ENCODE measurements at places on chromosomes 11 and 22.

- peak; percentile 43 for DNase-seq
Observed at GRCh38 chr11:117818041-117818873, 6.3 kb downstream of the FXYD2 start.

- no peak for DNase-seq
Observed at GRCh38 chr11:121932646-121933185, 183.3 kb downstream of the BLID start.

DNA sequence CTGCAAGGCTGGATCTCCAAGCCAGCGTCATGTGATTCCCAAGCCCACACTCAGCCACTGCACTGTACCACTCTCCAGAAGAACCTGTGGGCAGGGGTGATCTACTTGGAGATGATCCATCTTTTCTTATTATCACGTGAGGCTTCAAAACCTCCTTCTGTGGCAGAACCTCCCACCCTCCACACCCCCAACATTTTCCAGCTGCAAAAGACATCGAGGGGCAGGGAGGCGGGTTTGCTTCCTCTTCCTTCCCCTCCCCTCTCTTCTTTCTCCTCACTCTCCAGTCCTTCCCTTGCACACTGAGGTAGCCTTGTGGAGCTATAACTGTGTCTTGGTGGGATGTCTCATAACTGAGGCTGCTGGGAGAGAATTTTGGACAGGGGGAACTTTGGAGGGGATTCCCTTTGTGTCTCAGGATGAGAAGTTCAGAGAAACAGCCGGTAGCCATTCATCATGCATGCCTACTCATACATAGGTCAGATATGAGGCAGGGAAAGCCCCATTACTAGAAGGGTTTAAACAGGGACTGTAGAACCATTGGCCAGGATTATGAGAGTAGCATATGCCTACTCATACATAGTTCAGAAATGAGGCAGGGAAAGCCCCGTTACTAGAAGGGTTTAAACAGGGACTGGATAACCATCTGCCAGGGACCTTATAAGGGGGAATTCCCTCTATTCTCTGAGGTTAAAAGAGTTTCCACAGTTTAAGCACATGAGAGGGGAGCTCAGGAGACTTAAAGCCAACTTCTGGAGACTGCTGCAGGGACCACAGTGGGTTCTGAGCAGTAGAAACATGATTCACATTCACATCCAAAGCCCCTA is 420.7 kb upstream of the CADM1 start:
- DNase-seq: peak; percentile 88

- DNase-seq: no peak
Observed at GRCh38 chr11:96714689-96715088, 324.9 kb downstream of the JRKL start.

- no peak for DNase-seq
Observed at GRCh38 chr22:40042312-40042711, 47.6 kb downstream of the FAM83F start.

- DNase-seq: no peak
Observed at GRCh38 chr22:49937758-49938564, 19.5 kb downstream of the CRELD2 start.

- no peak for DNase-seq
Observed at GRCh38 chr11:45078236-45079074, 68.0 kb upstream of the PRDM11 start.

DNA sequence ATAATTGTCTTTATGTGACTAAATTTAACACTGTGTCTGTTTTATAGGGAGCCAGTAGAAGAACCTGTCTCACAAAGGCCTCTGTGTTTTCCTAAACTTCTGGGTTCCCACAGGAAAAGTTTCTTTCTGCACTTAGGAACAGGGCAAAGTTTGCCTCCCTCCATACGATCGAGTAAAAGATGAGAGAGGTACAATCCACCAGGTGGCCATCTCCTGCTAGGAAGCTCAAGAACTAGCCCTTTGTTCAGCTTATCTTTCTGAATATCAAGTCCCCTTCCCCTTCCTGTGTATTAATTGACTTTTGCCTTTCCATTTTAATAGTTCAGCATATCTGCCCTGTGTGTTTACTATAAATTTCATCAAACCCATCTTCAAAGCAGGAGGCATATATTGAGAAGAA is 18.0 kb downstream of the CSNK2A3 start:
- DNase-seq: no peak

DNA sequence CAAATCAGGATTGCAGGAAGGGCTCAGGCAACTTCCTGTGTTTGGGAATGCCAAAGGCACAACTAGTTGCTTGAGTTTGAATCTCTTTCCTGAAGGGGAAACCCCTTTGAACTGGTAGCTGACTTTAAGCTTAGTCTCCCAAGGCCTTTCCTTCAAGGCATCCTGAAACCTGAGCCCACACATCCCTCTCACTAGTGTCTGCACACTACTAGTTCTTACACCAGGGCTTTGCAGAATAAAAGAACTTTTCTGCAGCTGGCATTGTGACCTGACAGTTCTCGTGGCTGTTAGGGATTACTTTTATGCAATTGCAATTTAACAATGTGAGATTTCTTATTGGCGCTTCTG is 95.4 kb downstream of the EXT2 start:
- DNase-seq: no peak

- peak; percentile 14 for DNase-seq
Observed at GRCh38 chr22:45852826-45853225, 124.1 kb downstream of the WNT7B start.

- DNase-seq: no peak
Observed at GRCh38 chr22:23745791-23746190, 5.1 kb downstream of the ZNF70 start.

DNA sequence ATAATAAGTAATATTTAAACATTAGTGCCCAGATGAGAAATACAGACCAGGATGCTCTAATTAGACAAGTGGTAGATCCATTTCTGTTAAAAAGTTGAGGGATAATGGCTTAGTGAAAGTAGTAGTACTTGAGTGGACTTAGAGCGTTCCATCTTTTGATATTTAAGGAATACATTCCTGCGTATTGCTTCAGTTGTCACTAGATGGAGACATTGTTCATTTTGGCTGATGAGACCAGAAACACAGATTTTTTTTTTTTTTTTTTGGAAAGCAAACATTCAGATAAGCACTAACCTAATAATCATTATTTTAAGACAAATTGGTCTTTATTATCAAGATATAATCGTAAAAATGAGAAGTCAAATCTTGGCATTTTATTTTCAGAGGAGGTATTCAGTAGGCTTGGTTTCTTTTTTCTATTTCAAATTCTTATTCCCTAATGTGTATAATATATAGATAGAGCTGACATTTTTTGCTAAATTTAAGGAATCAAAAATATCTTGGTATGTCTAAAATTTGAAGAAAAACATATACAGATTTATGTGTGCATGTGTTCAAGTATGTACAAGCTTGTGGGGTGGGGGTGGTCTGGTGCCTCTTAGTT is 92.9 kb downstream of the DYNC2H1 start:
- DNase-seq: peak; percentile 66

DNA sequence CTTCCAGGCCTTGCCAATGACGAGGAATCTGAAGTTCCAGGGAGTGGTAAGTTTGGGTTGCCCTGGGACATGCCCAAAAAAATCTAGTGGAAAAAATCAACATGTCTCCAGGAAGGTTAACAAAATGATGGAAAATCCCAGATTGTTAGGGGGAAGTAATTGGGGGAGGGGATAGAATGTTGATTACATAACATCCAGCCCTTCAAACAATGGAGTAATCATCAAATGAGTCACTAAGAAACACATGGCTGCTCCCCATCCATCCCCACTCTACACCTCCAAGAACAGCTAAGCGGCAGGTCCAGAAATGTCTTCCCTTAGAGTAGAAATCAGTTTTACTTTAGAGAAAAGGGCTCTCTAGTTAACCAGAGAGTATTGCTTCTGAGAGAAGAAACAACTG is 94.9 kb downstream of the ETS1 start:
- DNase-seq: peak; percentile 72

DNA sequence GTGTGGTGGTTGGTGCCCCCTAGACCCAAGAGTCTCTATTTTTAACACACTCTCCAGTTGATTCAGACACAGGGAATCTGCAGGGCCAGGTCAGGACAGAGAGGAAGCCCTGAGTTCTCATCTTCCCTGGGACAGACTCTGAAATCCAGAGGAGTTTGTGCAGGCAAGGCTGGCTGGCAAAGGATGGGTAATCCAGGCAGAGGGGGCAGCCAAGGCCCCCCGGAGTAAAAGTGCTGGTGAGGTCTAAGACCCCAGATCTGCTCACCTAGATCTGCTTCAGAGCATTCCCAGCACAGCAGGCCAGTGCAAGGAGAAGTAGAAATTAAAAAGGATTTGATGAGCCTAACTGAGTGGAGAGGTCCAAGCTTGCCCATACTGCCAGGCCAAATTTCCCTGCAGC is 40.6 kb upstream of the MN1 start:
- no peak for DNase-seq

- DNase-seq: no peak
Observed at GRCh38 chr11:61996933-61997332, 29.5 kb upstream of the FTH1 start.

- DNase-seq: no peak
Observed at GRCh38 chr11:75317446-75318122, 33.9 kb downstream of the ARRB1 start.

DNA sequence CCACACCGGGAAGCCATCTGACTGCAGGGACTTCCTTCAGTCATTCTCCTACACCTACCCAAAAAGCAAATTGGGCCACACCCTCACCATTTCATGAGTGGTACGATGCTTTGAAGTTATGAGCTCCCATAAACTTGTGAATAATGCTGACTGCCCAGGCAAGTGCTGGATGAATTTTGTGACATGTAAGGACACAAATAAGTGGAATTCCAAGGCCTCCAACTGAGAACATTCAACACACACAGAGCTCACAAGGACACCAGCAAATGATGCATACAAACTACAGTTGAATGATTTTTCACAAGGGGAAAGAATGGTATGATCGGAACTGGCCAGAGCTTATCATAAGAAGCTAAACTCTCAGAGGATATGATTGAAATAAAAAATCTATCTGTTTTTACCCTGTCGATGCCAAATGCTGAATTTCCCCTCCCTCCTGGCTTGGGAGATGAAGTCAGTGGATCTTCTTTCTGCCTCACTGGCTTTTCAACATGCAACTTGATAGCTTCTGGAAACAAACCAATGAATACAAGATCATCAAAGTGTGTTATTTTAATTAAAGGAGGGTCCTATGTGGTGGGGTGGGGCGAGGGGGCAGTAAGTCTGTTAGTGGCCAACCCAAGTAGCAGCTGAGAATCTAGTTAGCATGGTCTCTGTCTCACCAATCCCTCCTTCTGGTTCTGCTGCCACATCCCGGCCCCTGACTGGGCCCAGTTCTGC is 123.8 kb downstream of the WT1 start:
- DNase-seq: no peak

GRCh38 chr11:976431-977160 is 50.9 kb downstream of the AP2A2 start:
- DNase-seq: peak; percentile 63

DNA sequence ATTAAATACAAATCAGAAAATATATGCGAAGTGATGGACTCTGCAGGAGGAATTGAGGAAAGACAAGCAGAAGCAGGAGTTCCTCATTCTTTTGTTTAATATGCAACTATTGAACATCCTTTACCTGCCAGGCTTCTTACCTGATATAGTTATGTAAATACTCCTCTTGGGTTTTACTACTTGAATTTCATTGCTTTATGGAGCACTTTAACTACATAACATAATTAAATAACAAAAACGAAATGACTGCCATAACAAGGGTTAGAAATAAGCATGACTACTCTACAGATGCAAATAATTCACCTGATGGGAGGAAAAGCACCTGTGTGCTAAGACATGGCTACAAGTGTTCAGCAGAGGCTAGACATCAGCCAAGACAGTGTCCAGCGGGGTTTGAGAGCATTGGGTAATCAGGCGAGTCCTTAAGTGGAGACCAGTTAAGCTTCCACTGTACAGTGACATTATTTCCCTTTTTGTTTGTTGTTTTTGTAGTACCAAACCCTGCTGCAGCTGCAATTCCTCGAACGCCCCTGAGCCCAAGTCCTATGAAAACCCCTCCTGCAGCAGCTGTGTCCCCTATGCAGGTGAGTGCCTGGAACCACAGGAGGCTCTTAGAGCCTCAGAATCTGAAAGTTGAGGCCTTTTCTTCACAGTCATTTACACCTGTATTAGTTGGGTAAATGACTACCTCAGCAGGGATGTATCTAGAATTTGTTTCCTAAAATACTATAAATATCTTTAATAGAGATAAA is 67.4 kb downstream of the SPECC1L start:
- no peak for DNase-seq

GRCh38 chr11:3877364-3878257 is 22.1 kb downstream of the STIM1 start:
- no peak for DNase-seq

- DNase-seq: no peak
Observed at GRCh38 chr11:15565880-15566279, 451.2 kb downstream of the INSC start.

- peak; percentile 1 for DNase-seq
Observed at GRCh38 chr11:100328626-100329340, 358.3 kb upstream of the ARHGAP42 start.

DNA sequence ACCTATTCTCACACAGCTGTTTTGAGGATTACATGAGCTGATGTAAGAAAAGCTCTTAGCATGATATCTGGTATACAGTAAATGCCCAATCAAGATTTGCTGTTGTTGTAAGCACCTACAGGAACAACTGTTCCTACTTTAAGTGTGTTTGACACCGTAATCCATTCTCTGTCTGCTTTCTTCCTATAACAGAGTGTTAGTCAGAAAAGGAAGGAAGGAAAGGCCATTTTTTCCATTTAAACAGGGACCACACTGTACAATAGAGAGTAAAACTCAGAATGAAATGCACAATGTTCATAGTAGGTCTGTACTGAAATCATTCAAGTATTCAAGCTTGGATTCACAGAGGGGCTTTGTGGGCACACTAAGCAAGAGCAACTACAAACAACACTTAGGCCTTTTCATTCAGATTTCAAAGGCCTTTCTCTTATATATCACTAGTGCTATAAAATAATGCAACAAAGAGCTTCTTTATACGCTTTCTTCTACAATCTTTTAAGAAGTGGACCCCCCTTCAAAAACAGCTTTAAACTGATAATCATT is 21.5 kb downstream of the MTCH2 start:
- DNase-seq: no peak

DNA sequence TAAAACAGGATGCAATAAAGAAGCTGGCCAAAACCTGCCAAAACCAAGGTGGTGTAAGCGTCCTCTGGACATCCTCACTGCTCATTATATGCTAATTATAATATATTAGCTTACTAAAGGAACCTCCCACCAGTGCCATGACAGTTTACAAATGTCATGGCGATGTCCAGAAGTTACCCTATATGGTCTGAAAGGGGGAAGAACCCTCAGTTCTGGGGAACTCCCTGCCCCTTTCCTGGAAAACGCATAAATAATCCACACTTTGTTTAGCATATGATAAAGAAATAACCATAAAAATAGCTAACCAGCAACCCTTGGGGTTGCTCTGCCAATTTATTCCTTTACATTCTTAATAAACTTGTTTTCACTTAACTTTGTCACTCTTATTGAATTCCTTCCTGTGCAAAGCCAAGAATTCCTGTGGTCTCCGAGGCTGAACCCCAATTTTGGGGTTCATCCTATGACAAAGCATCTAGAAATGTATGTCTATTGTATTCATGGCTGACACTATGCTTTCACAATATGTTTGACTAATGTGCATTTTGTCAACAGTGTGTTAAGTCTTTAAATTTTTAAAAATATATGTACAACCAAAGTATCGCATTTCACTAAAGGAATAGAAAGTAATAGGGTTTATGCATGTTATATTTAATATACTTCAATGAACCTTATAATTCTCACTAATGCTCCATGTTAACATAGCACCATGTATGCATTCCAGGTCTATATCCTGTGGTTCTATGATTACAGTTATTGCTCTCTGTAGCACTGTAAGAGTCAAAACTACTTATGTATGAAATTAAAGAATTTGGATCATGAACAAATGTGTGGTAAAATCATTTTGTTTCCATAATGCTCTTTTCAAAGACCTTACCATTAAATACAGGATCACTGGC is 25.1 kb downstream of the LGR4 start:
- DNase-seq: peak; percentile 74

GRCh38 chr11:116180806-116181600 is 591.8 kb downstream of the BUD13 start:
- peak; percentile 25 for DNase-seq

Data from fibroblast of lung (primary cell).